Stimulated activated CD4-positive, alpha-beta T cell treated with anti-CD3 and anti-CD28 coated beads, Interleukin-12 subunit alpha, Interleukin-12 subunit beta, amount 100 ng/mL, for 4 hours (primary cell): ENCODE measurements at places on chromosomes 2 and 18.

- DNase-seq = no peak
Observed at GRCh38 chr2:78585871-78586270, 439.6 kb upstream of the REG3G start.

GRCh38 chr2:203583084-203583695 is 48.1 kb upstream of the RAPH1 start:
- DNase-seq = no peak

DNA sequence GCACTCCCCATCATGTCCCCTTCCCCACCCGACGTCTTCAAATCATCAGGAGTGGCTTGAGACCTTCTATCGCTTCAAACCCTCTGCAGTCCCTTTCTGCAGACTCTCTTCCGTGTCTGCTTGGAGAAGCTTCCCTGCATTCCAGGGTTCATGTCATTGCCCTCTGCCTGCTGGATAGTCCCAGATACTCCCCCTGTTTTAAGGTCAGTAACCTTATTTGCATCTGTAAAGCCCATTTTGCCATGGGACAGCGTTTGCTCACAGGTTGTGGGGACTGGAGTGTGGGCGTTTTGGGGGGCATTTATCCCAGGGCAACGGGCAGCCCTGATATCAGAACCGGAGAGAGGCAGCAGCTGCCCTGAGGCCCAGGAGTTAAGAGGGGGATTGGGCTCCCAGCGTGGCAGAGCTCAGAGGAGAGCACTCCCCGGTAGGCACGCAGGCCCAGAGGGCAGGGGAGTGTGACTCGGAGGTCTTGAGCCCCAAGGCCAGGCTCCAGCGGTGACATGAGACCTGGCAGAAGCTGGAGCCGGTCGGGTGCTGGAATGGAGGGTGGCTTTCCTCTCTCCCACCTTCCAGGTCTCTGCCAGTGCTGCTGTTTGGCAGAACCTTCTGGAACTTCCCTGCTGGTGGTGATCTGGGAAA is 73.8 kb downstream of the RTP5 start:
- no peak for DNase-seq

DNA sequence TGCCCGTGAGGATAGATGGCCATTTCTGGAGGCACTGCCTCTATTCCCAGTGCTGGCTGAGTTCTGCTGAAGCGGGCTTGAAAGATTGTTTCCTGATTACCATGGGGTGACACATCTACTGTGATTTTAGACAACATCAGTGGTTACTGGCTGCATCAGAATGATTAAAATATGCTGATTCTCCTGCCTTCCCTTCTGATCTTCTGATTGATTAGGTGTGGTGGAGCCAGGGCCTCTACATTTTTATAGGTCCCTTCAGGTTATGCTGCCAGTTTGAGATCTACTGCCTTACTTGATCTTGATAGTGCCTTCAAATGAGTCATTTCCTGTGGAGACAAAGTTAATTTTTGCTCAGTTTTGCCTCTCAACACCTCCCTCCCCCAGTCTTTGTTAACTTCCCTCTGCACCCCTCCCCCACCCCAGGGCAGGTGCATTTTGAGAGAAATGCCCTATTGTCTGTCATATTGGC is 31.6 kb upstream of the SNORC start:
- DNase-seq = peak; percentile 57

- DNase-seq = peak; percentile 46
Observed at GRCh38 chr18:23231340-23232021, 96.2 kb downstream of the CABLES1 start.

- DNase-seq = no peak
Observed at GRCh38 chr2:18133310-18133709, 254.8 kb downstream of the KCNS3 start.

GRCh38 chr2:212794471-212794870 is 255.9 kb upstream of the ERBB4 start:
- no peak for DNase-seq

- no peak for DNase-seq
Observed at GRCh38 chr2:132384491-132385151, 32.0 kb upstream of the GPR39 start.

DNA sequence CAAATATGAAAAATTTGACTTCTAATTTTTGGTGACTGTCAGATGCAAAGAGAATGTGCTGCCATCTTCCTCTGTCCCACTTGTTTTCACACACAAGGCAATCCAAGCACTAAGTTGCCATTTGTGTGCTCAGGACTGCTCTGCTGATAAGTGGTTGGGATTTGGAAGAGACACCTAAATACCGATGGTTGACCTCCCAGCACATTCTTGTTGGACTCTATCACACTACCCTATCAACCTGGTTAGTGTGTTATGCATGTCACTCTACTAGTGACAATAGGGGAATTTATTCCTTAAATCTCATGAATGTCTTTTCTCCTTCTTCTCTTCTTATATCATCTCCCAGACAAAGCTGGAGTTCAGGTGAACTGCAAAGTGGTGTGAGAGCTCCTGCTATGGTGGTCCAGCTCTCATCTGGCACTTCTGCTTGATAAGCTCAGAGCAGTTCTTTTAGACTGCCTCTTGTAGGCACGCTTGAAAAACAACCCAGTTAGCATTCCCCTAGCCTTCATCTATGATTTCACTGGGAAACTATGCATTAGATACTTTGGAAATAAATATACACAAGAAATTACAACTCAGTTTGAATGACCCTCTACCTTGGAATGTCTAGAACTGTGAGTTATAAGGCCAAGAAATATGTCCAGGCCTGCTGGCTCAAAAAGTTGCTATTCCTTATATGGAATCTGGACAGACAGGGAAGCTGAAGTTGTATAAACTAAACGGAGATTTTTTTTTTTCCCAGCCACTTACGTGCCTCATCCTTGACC is 404.8 kb downstream of the MEIS1 start:
- no peak for DNase-seq

GRCh38 chr18:28032177-28032576 is 144.8 kb downstream of the CDH2 start:
- DNase-seq = no peak

DNA sequence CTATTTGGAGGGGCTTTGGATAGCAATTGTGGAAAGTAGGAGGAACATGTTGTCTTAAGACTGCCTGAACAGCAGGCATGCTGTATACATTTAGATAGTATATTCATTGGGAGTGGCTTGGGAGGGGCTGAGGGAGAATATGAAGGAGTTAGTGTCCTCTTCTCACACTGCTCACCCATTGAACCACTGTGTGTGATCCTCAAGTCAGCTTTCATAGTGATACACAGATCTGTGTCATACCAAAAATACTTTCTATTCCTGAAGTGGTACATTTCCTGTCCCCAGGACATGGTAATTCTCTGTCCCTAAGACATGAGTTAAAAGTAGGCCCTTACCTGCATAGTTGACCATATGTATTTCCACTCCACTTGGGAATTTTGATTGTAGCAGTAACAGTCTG is 9.6 kb downstream of the NEMP2 start:
- no peak for DNase-seq

DNA sequence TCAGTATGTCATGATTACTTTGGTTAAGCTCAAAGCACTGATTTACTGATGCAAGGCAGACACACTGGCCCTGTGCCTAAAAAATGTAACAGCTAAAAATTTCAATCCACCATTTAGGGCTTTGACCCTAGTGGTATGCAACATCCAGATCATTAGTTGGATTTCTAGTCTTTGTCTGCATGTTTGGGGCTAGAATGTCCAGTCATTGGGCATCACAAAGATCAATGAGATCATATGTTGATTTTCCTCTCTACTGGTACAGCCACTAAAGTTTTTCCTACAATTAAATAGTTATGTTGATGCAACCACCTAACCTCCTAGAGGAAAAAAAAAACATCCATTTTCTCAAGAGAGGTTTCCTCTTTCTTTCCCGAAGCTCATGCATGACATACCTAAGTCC is 53.4 kb upstream of the REV1 start:
- no peak for DNase-seq

- DNase-seq = no peak
Observed at GRCh38 chr2:8378016-8378810, 303.6 kb upstream of the ID2 start.

- no peak for DNase-seq
Observed at GRCh38 chr2:201854221-201854801, 48.0 kb downstream of the CDK15 start.

GRCh38 chr18:22525883-22526282 is 108.2 kb upstream of the CTAGE1 start:
- DNase-seq = no peak

- no peak for DNase-seq
Observed at GRCh38 chr2:158724803-158725381, 70.2 kb upstream of the DAPL1 start.

DNA sequence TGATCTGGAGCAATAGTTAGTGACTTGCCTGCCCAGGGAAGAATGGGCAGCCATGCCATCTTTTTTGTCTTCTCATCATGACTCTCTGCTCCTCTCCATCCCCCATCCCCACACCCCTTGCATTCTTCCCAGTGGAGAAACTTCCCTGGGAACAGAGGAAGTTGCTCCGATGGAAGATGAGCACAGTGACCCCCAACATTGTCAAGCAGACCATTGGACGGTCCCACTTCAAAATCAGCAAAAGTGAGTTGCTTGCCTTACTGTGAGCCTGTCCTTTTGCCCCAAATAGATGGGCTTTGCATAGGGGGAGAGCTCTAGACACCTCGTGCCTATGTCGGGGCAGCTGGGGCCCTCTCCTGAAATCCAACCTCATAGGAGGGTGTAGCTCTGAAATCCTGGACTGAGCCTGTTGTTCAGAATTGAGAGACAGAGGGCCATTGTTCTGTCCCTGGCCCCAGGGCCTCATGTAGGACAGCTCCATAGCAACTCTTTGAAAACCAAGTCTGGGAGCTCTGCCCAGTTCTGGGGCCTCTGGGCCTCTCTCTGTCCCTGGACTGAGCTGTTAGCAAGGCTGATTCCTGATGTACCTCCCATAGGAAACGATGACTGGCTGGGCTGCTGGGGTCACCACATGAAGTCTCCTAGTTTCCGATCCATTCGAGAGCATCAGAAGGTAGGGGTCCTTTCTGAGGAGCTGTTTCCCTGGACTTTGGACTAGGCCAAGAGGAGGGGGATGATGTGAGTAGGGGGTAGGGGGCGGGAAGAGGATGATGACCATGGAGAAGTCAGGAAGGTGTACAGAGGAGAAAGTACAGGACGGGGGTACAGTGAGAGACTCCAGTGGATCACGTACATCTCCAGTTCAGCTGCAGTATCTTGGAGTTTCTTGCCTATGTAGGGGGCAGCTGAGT is 35.2 kb downstream of the TTLL4 start:
- no peak for DNase-seq

GRCh38 chr2:122193622-122194021 is 438.2 kb downstream of the TSN start:
- no peak for DNase-seq

DNA sequence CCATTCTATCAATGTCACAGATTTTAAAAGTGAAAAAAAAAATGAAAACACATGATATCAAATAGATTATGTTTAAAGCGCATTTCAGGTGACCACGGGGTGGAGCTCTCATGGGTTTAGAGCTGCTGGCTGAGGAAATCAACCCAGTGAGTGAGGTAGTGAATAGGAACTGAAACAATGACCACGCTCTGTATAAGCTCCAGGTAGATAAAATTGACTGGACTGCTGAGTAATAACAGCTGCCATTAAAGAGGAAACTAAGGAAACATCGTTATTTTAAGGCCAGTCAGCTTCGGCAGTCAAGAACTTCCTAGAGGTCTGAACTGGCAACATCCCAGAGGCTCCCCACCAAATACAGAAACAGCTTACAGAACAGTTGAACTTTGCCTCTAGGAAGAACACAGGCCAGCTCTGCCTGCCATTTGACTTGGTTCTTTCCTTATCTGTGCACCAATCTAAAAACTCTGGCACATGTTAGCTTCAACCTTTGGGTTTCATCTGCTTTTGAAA is 185.9 kb downstream of the PDE1A start:
- peak; percentile 1 for DNase-seq

- DNase-seq = no peak
Observed at GRCh38 chr2:237262838-237263771, 150.9 kb downstream of the COL6A3 start.

- no peak for DNase-seq
Observed at GRCh38 chr2:148586522-148587128, 57.9 kb upstream of the EPC2 start.

GRCh38 chr18:49014605-49015267 is 64.0 kb upstream of the SMAD7 start:
- no peak for DNase-seq

DNA sequence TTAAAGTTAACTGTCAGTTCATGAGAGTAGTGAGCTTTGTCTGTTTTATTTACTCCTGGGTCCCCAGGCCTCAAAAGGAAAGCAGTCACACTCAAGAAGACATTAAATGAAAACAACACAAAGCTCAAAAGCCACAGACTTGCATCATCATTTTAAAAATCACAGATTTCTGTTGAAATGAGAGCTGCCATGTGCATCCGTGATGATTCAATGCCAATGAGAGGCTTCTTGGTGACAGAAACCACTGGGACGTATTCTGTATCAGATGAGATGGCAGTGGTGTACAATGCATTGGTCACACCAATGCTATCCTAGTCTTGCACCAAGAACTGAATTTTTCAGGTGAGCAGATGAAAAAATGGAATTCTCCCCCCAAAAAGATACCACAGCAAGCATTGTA is 204.8 kb downstream of the ANAPC1 start:
- no peak for DNase-seq

DNA sequence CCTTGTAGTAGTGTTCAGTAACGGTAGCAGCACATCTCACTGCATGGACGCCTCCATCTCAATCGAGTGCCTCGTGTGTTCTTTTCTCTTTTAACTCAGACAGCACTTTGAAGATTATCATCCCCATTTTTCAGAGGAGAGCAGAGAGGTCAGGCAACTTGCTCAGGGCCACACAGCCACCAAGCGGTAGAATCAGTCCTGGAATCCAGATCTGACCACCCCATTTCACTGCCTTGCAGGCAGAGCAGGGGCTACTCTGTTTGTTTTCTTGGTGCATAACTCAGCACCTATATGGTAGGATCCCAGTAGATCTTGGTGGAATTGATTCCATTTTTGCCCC is 129.5 kb downstream of the SMAD7 start:
- no peak for DNase-seq

GRCh38 chr2:201128033-201128432 is 12.1 kb downstream of the CFLAR start:
- no peak for DNase-seq

DNA sequence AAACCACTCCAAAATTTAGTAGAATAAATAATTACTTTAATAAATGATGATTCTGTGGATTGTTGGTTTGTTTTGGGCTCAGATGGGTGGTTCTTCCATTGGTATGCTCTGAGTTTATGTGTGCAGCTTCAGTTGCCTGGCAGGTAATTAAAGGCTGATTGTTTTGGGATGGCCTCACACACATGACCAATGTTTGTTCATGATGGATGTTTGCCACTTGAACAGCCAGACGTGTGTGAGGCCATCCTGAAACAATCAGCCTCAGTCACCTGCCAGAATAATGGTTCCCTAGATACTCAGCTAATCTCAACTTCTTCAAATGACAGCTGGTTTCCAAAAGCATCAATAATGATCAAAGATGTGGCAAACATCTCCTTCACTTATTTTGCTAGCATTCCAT is 352.5 kb upstream of the GULP1 start:
- DNase-seq = no peak

- no peak for DNase-seq
Observed at GRCh38 chr18:32730068-32730467, 42.8 kb downstream of the KLHL14 start.

DNA sequence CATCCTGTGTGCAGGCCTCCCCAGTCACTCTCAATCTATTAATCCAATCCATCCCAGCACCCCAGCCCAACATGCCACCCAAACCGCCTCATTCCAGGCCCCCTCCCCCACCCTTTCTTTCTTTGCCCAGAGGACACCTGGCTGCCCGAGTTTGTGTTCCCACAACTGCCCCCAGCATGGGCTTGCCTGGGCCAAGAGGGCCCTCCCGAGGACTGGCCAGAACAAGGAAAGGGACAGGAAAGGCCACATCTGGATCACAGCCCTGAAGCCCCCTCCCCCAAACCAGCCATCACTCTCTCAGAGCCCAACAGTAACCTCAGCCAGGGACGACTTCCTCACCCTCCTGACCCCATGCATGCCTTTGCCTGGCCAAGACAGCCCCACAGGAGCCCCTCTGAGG is 1.2 kb downstream of the TNS1 start:
- DNase-seq = no peak
